Occipital lobe (tissue), 3 donors: ENCODE measurements at places on chromosomes 13 and 19. TPM values are rescaled to one million over a fixed set of nuclear protein-coding genes. Genes with fewer than 3 reads are reported as not detected.

Gene ZNF45
- total RNA-seq = 30.1 TPM

Gene ATP4A
- total RNA-seq = not detected

Gene CPT1C
- 42.1 TPM for total RNA-seq

Gene PDX1
- not detected for total RNA-seq

DNA sequence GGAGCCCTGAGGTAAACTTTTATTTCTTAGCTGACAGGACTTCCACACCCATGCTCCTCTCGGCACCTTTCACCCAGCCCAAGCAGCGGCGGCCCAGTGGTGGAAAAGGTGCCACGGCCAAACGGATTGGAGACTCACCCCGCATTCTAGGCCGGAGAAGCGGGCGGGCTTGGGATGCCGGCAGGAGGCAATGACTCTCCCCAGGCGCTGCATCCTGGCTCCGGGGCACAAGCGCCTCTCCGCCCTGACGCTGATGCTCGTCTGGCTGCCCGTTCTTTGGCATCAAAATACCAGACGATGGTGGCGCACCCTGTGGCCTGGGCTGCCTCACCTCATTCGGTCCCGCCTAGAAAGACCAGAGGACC is 6.7 kb upstream of the ZNF606 start:
- DNase-seq = no peak

DNA sequence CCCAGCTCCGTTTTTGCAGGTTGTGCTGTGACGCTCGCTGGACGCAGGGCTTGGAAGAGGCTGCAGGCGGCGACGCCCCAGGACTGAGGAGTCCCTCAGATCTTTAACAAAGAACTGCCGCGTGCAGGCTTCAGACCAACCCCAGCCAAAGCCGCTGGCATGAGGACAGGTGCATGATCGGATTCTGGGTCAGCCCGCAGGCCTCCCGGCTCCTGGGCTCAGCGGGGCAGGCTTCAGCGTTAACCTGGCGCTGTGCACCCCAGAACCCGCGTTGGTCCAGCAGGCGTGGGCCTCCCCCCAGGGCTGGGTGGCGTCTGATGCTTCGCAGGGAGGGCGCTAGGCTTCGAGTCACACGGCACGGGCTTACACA is 920 bp upstream of the TIMM13 start:
- DNase-seq = no peak

- DNase-seq = no peak
These were observed 56.2 kb downstream of the INSR start for GRCh38 chr19:7238051-7238450.

DNA sequence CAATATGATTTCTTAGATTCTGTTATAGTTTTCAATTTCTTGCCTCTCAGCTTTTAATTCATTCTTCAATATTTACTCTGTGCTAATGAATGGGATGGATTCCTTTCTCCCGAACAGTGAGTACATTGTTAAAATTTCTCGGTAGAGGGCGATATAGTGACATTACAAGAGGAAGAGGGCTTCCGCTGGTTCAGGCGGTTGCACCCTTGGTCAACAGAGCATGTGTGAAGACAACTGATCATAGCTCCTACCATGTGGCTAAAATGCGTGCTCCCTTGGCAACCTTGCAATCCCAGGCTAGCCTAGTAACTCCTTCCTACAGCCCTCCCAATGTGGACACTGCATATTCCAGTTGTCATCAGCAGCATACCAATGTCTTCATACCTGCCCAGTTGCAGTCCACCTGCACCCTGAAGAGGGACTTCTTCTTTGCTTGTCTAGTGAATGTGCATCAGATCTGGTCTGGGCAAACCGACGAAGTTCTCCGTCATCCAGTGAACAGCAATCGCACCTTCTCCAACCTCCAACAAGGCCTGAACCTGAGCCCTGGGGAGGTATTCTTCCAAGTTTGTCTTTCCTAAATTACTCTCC is 653.0 kb upstream of the GPC6 start:
- no peak for DNase-seq

GRCh38 chr13:83731113-83731512 is 151.2 kb downstream of the SLITRK1 start:
- DNase-seq = no peak

DNA sequence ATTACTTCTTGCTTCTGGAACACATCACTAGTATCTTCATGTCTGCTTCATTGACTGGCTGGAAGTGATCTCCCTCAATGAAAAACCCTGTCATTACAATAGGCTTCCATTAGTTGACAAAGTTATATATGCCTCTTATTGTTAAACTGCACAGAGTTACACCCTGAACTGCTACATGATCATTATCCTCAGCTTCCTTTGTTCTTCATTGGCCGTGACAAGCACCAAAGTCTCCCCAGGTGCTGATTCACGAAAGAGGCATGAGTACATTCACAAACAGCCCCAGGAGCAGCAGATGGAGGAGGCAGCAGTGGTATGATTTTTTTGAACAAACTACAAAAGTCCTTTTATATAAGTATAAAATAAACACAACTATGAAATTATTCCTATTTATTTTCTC is 51.4 kb downstream of the VWA8 start:
- DNase-seq = no peak
